Type B pancreatic cell (in vitro differentiated cells): ENCODE measurements at places on chromosomes 5 and 9. TPM values are rescaled to one million over a fixed set of nuclear protein-coding genes. Genes with fewer than 3 reads are reported as not detected.

Gene LRRC26
- 0.77 and 1.4 TPM in 2 replicates for total RNA-seq

- no peaks in the 10 kb centered on the region for H3K27me3 ChIP-seq
- DNase-seq, result no peak
- H3K27ac ChIP-seq, result no peak overlapping the region
- H3K4me1 ChIP-seq, result no peaks in the 10 kb centered on the region
These were observed 18.8 kb downstream of the ZNF510 start for GRCh38 chr9:96758845-96759673.

- H3K27ac ChIP-seq, result no peak overlapping the region
- DNase-seq, result no peak
- H3K27me3 ChIP-seq, result no peaks in the 10 kb centered on the region
- no peaks in the 10 kb centered on the region for H3K36me3 ChIP-seq
These were observed 62.2 kb upstream of the IL33 start for GRCh38 chr9:6153425-6153824.

Gene PFN3
- total RNA-seq, result not detected in 2 replicates

Gene FAM219A
- total RNA-seq, result 13.4 and 22.4 TPM in 2 replicates

DNA sequence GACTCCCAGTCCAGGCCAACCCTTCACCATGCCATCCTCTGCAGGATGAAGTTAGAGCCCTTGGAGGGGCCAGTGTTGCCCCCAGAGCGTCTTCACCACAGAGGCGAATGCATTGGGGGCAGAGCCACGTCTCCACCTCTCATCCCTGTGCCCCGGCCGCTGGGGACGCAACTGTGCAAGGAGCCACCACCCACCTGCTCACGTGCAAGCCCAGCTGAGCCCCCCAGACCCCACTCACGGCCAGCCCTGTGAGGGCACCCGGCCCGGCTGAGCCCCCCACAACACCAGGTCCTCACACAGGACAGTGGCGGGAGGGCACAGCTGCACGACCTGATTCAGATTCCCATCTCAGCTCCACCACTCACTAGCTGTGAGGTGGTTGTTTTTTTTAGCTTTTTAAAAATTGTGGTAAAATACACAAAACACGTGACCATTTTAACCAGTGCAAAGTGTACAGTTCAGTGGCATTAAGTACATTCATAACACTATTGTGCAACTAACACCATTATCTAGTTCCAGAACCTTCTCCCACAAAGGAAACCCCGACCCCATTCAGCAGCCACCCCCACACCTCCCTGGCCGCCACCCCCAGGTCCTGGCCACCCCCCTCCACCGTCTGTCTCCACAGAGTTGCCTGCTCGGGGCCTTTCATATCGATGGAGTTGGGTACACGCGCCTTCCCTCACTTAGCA, 33.5 kb upstream of the UBAC1 start:
- no peak overlapping the region for H3K4me3 ChIP-seq
- no peaks in the 10 kb centered on the region for H3K36me3 ChIP-seq
- peak overlapping the region; percentile 34 for H3K27ac ChIP-seq

Gene N4BP3
- 6.6 and 11.2 TPM in 2 replicates for total RNA-seq
